ENCODE measurements at places on chromosomes 3 and 15. TPM values are rescaled to one million over a fixed set of nuclear protein-coding genes. Genes with fewer than 3 reads are reported as not detected.
A peak's percentile ranks its signal among the peaks of the same experiment; 100 is the strongest.

The CTXN2 gene
- 0.07 TPM for total RNA-seq

The ANKRD34C gene
- not detected for total RNA-seq

The SLC2A2 gene
- total RNA-seq = 0.27 TPM

The HAPLN3 gene
- total RNA-seq = 1.9 TPM

The NUP210 gene
- total RNA-seq = 23.8 TPM

The SLC26A6 gene
- total RNA-seq = 94.9 TPM

The SCN11A gene
- 0.61 TPM for total RNA-seq

The NEO1 gene
- 108 TPM for total RNA-seq

The TM6SF1 gene
- total RNA-seq = 1.5 TPM

DNA sequence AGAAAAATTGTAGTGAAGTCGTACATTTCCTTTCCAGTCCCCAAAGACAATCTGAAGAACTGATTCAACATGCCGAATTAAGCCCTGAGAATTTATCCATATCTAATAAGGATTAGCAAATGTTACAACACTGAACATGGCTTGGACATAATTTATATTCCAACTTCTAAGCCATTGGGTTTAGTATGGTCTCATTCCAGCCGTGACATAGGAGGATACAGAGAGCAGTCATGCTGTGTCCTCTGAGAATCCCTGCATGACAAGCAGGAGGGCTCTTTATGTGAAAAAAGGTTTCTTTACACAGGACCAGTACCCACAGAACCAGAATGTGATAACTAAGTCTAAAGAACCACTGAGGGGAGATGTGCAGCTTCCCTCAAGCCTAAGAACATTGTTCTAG lies 231.9 kb upstream of the WNT5A start:
- H3K27ac ChIP-seq = no peak overlapping the region
- no peak overlapping the region for H3K4me3 ChIP-seq
- no peaks in the 10 kb centered on the region for H3K4me1 ChIP-seq
- DNase-seq = no peak
- no peaks in the 10 kb centered on the region for H3K27me3 ChIP-seq

DNA sequence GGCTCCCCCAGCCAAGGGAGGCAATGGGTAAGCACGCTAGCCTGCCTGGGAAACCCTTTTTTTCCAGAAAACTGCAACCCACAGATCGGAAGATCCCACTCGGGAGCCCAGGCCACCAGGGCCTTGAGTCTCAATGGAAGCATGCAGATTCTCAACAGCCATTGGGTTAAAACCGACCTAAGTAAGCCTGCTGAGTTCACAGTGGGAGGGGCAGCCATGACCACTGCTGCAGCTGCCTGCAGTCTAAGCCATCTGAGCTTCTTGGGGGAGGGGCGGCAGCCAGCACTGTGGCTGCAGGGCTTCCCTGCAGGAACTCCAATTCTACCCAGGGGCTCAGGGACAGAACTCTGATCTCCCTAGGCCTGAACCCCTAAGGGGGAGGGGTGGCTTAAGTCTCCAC lies 82.0 kb downstream of the DPPA2 start:
- no peaks in the 10 kb centered on the region for H3K36me3 ChIP-seq
- no peak overlapping the region for H3K27ac ChIP-seq
- H3K4me1 ChIP-seq = no peaks in the 10 kb centered on the region
- H3K27me3 ChIP-seq = no peaks in the 10 kb centered on the region

DNA sequence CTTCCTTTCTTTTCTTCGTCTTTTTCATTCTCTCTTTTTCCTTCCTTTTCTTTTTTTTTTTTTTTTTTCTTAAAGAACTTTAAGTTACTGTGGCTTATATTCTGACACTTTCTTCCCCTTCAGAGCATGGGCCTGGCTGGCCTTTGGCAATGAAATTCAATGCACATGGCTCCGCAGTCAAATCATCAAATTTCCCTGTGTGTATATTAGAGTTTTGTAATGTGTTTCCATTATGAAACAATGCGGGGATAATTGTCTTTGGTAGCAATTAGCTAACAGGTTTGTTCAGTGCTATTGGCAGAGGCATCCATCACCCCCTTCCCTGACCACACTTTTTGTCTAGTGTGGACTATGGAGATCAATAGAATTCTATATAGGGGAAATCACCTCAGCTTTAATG lies 80.5 kb downstream of the CDIN1 start:
- no peaks in the 10 kb centered on the region for H3K36me3 ChIP-seq
- no peak overlapping the region for H3K27ac ChIP-seq
- H3K4me1 ChIP-seq = no peaks in the 10 kb centered on the region
- DNase-seq = no peak

DNA sequence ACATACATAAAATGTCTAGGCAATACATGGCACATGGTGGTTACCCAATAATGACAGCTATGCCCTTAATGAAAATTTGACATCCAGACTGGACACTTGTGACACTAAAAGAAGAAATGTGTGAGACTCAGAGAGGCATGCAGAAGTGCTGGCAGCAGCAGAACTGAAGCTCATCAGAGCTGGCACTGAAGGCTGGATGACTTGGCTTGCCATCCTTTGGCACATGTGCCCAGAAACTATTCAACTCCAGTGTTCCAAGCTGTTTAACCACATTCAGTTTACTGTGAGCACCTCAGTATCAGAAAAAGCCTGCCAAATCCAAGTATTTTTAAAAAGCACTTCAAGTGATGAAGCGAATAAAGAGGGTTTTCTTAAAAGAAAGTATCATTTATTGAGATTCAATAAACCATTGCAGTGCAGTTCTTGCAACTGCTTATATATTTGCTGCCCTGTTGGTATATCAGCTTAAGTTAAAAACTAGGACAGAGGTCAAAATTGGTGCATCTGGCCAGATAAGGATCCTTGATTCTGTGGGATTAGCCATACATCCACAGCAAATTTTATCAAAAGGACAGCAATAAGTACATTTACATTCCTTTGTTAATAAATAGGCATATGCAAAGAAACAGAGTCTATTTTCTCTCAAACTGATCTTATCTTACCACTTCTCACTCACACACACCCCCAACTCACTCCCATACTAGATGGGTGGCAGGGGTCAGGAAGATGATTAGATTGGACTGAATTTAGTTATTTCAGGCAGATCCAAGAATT lies 15.8 kb downstream of the IGSF11 start:
- no peak overlapping the region for H3K4me3 ChIP-seq
- H3K4me1 ChIP-seq = no peaks in the 10 kb centered on the region
- H3K27ac ChIP-seq = no peak overlapping the region
- no peaks in the 10 kb centered on the region for H3K27me3 ChIP-seq

DNA sequence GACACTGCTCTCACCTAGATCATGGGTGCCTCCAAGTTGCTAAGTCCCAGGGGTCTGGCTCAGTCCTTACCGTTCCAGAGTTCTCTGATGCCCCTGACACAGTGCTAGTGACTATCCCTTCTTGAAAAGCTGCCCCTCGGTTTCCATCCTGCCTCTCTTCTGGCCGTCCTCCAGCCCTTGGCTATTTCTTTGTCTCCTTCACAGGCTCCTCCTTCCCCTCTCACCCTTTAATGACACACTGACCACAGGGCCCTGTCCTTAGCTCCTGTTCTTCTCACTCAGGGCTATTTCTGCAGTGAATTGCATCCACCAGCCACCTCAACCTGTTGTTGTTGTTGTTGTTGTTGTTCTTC lies 31.1 kb downstream of the SLC28A1 start:
- H3K27me3 ChIP-seq = no peaks in the 10 kb centered on the region
- peak overlapping the region; percentile 6 for H3K27ac ChIP-seq
- peaks cover 9% of the 10 kb centered on the region for H3K4me1 ChIP-seq
- H3K36me3 ChIP-seq = no peaks in the 10 kb centered on the region
- no peak overlapping the region for H3K4me3 ChIP-seq
- DNase-seq = no peak

GRCh38 chr3:139732729-139733128 lies 55.0 kb upstream of the NMNAT3 start:
- H3K4me1 ChIP-seq = no peaks in the 10 kb centered on the region
- H3K27ac ChIP-seq = no peak overlapping the region
- DNase-seq = no peak
- H3K27me3 ChIP-seq = no peaks in the 10 kb centered on the region
- no peaks in the 10 kb centered on the region for H3K36me3 ChIP-seq

DNA sequence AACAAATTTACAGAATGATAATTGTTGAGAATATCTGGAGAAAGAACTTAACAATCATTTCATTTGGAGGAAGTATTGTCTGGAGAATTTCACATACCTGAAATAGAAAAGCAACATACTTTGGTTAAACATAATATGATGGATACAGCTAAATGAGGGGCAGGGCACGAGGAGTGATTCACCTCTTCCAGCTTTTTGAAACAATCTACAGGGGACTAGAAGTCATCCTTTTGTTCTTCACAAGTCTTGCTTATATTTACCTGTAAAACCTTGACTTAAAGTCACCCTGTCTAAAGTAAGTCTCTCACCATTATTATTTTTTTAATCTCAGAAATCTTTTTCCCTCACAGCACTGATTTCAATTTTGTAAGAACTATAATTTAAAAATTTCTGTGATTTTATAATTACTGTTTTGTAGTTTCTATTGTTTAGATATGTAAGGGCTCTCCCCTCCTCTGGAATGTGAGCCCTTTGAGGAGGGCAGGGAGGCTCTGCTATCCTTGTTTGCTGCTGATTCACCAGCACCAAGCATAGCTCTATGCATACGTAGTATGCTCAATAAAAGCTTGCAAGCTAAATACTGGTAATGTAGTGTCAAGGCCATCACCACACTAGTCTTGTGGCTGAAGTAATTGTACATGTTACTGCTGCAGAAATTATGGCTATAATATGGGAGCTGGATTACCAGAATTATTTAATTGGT lies 193.9 kb upstream of the THRB start:
- no peaks in the 10 kb centered on the region for H3K27me3 ChIP-seq
- no peaks in the 10 kb centered on the region for H3K4me1 ChIP-seq
- H3K4me3 ChIP-seq = no peak overlapping the region
- no peak overlapping the region for H3K27ac ChIP-seq
- H3K36me3 ChIP-seq = no peaks in the 10 kb centered on the region

DNA sequence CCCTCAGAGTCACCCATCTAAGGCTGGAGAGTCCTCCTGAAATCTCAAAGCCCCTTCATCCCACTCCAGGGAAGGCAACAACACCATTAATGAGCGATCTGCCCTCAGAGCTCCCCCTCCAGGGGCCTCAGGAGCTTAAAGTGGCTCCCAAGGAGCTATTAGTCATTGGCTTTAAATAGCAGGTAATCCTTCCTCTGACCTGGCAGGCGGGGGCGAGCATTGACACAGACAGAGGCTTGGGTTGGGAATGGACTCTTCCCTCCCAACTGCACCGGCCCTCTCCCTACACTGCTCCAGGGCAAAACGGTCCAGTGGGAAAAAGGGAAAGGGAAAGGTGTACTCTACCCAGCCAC lies 1.4 kb downstream of the MFGE8 start:
- H3K27me3 ChIP-seq = no peaks in the 10 kb centered on the region
- H3K4me3 ChIP-seq = no peak overlapping the region
- H3K36me3 ChIP-seq = no peaks in the 10 kb centered on the region
- no peaks in the 10 kb centered on the region for H3K4me1 ChIP-seq
- no peak for DNase-seq
- no peak overlapping the region for H3K27ac ChIP-seq

DNA sequence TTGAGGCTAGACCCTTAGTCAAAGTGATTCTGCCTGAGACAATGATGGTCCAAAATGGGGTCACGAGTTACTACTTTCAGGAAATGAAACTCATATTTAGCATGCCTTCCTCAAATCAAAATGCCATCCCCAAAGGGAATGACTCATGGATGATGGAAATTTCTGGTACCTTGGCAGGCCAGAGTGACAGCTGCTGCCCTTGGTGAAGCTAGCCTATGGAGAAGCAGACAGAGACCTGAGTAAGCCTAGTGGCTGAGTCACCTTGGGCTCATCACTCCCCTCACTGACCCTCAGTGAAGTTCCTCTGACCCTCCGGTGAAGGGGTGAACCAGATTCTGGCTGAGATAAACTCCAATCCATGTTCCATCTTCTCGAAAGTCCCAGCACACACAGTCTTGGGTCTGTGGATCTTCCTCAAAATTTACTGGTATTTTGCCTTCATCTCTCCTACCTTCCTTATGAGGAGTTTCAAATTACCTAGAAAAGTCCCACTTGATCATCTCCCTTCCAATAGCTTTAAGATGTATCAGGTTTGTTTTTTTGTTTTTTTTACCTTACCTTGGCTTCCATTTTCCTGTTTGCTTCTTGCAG lies 54.5 kb upstream of the ABHD17C start:
- no peak for DNase-seq
- H3K27me3 ChIP-seq = no peaks in the 10 kb centered on the region
- no peak overlapping the region for H3K4me3 ChIP-seq
- no peak overlapping the region for H3K27ac ChIP-seq
- no peaks in the 10 kb centered on the region for H3K4me1 ChIP-seq
- no peaks in the 10 kb centered on the region for H3K36me3 ChIP-seq

DNA sequence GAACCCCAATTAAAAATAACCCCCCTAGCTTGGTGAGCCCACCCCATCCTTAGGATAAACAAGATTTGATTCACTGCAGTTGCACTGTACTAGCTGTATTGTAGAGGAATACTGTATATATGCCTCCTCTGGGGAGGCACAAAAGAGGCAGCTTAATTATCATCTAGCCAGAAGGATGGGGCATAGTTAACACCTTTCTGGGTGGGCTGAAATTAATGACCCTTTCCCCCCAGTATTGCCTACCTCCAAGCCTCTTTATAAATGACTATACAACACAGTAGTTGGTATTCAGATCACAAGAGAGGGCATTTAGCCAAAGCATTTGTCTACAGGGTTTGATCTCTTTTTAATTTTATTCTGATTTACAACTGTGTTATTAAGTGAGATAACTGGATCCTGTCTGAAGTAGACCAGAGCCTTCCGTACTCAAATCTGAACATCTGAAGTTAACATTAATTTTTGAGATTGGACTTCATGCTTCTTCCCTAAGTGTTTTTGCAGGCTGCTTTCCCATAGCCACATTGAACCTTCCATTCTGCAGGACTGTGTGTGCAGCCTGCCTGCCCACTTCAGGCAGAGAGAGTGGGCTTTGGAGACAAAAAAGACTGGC lies 807.0 kb upstream of the ARRDC4 start:
- H3K4me1 ChIP-seq = no peaks in the 10 kb centered on the region
- H3K27me3 ChIP-seq = no peaks in the 10 kb centered on the region
- H3K27ac ChIP-seq = no peak overlapping the region
- H3K4me3 ChIP-seq = no peak overlapping the region
- no peaks in the 10 kb centered on the region for H3K36me3 ChIP-seq

GRCh38 chr3:126948980-126949535 lies 33.9 kb upstream of the PLXNA1 start:
- no peaks in the 10 kb centered on the region for H3K36me3 ChIP-seq
- DNase-seq = no peak
- no peak overlapping the region for H3K4me3 ChIP-seq
- no peaks in the 10 kb centered on the region for H3K27me3 ChIP-seq

GRCh38 chr3:72204452-72204851 lies 419.5 kb upstream of the PROK2 start:
- H3K27ac ChIP-seq = no peak overlapping the region
- H3K4me1 ChIP-seq = no peaks in the 10 kb centered on the region
- no peak overlapping the region for H3K4me3 ChIP-seq
- no peaks in the 10 kb centered on the region for H3K27me3 ChIP-seq
- DNase-seq = no peak

Data from colonic mucosa (tissue), 4 donors.